ENCODE measurements at places on chromosomes 6 and 20.

DNA sequence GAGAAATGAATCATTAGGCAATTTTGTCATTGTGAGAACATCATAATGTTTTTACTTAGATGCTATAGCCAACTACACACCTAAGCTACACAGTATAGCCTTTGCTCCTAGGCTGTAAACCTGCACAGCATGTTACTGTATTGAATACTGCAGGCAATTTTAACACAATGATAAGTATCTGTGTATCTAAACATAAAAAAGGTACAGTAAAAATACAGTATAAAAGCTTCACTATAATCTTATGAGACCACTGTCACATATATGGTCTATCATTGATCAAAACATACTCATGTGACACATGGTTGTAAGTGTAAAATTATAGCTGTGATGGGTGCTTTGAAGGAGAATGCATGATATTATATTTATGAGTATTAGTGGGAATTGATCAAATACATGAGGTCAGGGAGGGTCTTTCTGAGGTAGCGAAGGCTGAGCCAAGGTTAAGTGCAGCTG lies 29.2 kb upstream of the CCN2 start:
- no peak for DNase-seq

DNA sequence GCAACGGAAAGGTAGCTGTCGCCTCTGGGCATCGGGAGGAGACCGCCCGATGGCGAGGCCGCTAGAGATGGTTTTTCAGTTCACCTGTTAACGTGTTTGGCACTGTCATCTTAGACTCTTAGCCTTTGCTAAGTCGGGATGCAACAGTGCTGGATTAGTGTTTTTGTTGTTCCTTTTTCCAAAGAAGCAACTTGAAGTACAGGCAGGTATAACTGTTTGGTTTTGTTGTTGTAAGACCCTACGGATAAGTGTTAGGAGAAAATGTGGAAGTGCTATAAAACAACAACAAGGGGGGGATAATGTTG lies 723 bp downstream of the MANEA start:
- DNase-seq, result no peak

GRCh38 chr6:124659427-124659826 lies 302.8 kb upstream of the RNF217 start:
- no peak for DNase-seq

GRCh38 chr6:153024709-153025017 lies 22.2 kb upstream of the MTRF1L start:
- no peak for DNase-seq

GRCh38 chr6:96014846-96015517 lies 792 bp upstream of the FUT9 start:
- no peak for DNase-seq

DNA sequence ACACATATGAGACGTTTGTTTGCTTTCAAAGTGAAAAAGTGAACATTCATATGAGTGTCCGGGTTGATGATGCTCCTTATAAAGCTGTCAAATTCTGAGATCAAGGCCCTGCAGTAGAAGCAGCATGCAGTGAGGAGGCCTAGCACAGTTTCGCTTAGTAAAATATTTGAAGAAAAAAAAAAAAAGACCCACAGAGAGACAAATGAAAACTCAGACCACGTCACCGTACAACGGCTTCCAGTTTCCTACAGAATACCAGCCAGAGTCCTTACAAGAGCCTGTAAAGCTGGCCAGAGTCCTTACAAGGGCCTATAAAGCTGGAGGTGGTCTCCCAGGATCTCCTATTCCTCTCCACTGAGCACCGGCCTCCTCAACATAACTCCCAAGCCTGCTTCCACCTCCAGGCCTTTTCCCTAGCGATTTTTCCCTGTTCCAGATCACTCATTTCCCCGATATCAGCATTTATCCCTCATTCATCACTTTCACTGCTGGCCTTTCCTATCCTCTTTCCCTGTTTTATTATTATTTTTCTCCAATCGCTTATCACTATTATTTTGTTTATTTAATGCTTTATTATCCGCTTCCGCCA lies 1.5 kb upstream of the HMGN4 start:
- no peak for DNase-seq

DNA sequence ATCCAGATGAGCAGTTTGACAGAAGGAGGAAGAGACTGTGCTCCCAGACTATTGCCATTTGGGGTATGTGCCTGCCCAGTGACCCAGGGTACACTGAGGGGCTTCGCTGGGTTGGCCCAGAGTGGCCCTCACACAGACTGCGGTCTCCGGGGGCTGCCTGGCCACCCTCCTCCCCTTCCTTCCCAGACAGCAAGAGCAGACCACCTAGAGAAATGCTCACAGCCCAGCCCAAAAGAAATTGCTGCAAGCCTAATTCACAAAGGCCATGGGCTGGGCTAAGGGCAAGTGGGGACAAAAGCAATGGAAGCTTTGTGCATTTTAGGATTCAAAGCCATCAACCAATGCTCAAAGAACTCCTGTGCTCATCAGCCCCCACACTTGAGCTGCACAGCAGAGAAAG lies 277.6 kb downstream of the CDC5L start:
- DNase-seq, result no peak

GRCh38 chr20:47612670-47613069 lies 111.0 kb downstream of the NCOA3 start:
- no peak for DNase-seq

GRCh38 chr20:184288-184687 lies 5.2 kb downstream of the DEFB128 start:
- no peak for DNase-seq

GRCh38 chr6:13427801-13428582 lies 59.4 kb downstream of the GFOD1 start:
- DNase-seq, result no peak

GRCh38 chr6:112743323-112743722 lies 396.2 kb downstream of the RFPL4B start:
- DNase-seq, result no peak

GRCh38 chr20:43766385-43766784 lies 39.6 kb upstream of the GTSF1L start:
- peak; percentile 22 for DNase-seq

GRCh38 chr6:63514488-63515173 lies 57.6 kb upstream of the LOC128125822 start:
- DNase-seq, result no peak

GRCh38 chr6:134000443-134000842 lies 47.4 kb downstream of the TBPL1 start:
- no peak for DNase-seq

GRCh38 chr6:155195903-155196302 lies 67.9 kb upstream of the CLDN20 start:
- no peak for DNase-seq
